ENCODE measurements at places on chromosomes 1 and 21. TPM values are rescaled to one million over a fixed set of nuclear protein-coding genes. Genes with fewer than 3 reads are reported as not detected.

Gene RSPO1
- not detected for total RNA-seq

Gene DTL
- 91.0 TPM for total RNA-seq

Gene CCDC185
- total RNA-seq: not detected

Gene CYP4B1
- not detected for total RNA-seq

Gene RGS13
- not detected for total RNA-seq

Gene GBP2
- total RNA-seq: 225 TPM

Gene HMGCS2
- not detected for total RNA-seq

Gene POU3F1
- 1.5 TPM for total RNA-seq

Gene ROR1
- total RNA-seq: not detected

Gene PRAMEF1
- not detected for total RNA-seq

Gene KIF14
- total RNA-seq: 11.5 TPM

DNA sequence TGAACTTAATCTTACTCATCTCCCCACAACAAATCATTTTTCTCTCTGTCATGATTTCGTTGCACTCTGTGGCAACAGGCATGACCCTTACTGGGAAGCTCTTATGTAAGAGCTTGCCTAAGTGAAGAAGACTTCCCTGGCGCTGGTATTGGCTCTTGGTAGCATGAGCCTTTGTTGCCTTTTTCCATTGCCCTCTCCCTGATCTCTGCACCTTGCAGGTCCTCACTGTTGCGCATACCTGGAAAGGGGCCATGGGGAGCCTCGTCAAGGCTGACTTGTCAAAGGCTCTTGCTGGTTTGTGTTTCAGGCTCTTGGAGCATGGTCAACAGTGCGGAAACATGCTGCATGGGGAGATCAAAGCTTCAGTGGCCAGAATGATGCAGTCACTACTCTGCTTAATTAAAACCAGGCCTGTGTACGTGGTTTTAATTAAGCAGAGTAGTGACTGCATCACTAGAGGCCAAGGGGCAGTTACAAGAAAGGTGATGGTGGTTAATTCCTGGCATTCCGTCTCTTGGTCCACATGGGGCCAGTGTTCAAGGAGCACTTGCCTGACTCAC is 141.3 kb downstream of the SPATA46 start:
- H3K36me3 ChIP-seq: no peaks in the 10 kb centered on the region
- no peaks in the 10 kb centered on the region for H3K4me1 ChIP-seq
- no peak overlapping the region for H3K27ac ChIP-seq
- no peak for DNase-seq
- H3K27me3 ChIP-seq: peaks cover 10% of the 10 kb centered on the region

DNA sequence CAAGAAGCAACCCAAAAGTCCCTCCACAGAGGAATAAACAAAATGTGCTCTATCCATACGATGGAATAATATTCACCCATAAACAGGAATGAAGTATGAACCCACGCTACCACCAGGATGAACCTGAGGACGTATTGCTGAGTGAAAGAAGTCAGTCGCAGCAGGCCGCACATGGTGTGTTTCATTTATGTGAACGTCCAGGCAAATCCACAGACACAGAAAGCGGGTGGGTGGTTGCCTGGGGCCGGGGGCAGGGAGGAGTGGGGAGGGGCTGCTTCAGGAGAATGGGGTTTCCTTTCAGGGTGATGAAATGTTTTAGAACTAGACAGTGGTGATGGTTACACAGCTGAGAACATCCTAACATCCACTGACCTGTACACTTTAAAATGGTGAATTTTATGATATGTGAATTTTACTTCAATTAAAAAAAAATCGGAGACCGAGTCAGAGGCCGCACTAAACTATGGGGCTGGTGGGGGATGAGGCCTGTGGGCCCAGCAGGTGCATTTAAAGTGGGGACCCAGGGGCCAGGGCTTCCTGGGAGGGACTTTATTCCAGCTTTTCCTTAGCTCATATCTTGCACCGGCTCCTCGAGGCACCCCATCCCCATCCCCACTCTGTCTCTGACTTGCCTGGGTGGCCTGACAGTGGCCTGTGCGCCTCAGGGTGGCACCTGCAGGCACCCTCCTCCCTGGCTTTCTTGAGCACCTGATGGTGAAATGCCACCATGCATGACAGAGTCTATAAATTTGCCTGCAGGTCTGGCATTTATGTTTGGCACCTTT is 392.6 kb upstream of the VAMP3 start:
- peaks cover 8% of the 10 kb centered on the region for H3K27me3 ChIP-seq
- no peaks in the 10 kb centered on the region for H3K36me3 ChIP-seq
- H3K4me1 ChIP-seq: no peaks in the 10 kb centered on the region
- no peak for DNase-seq

DNA sequence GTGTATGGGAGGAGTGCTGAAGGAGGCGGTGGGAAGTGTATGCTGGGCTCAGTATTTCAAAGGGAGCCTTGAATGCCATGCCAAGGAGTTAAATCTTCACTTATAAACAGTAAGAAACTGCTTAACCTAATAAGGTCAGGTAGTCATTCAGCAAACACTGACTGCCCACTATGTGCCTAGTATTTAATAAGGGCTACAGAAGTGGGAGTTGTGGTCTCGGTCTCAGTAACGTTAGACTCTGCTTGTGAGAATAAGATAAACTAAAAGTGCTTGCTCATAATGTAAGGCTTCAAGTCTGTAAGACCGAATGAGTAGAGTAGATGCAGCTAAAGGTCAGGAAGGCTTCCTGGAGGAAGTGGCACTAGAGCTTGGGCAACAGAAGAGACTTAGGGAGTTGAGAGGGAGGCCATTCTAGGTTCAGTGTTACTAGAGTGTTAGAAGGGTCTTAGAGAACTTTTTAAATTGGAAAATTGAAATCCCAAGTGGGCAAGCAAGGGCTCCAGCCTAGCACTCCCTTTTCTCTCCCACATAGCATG is 6.0 kb downstream of the MARCKSL1 start:
- no peak overlapping the region for H3K27ac ChIP-seq
- H3K36me3 ChIP-seq: peaks cover 54% of the 10 kb centered on the region
- peaks cover 28% of the 10 kb centered on the region for H3K4me1 ChIP-seq
- DNase-seq: no peak
- H3K4me3 ChIP-seq: no peak overlapping the region

- DNase-seq: no peak
- H3K27me3 ChIP-seq: no peaks in the 10 kb centered on the region
- H3K4me1 ChIP-seq: no peaks in the 10 kb centered on the region
- no peak overlapping the region for H3K4me3 ChIP-seq
- H3K27ac ChIP-seq: no peak overlapping the region
Measured at GRCh38 chr1:83574791-83575190, 424.1 kb downstream of the TTLL7 start.

- H3K4me1 ChIP-seq: no peaks in the 10 kb centered on the region
- no peak for DNase-seq
- H3K4me3 ChIP-seq: no peak overlapping the region
- H3K36me3 ChIP-seq: no peaks in the 10 kb centered on the region
Measured at GRCh38 chr1:183363972-183364371, 54.2 kb downstream of the NMNAT2 start.

GRCh38 chr1:244962130-244962529 is 97.8 kb upstream of the HNRNPU start:
- H3K27ac ChIP-seq: no peak overlapping the region
- peaks cover 17% of the 10 kb centered on the region for H3K4me1 ChIP-seq
- H3K4me3 ChIP-seq: no peak overlapping the region
- no peak for DNase-seq

DNA sequence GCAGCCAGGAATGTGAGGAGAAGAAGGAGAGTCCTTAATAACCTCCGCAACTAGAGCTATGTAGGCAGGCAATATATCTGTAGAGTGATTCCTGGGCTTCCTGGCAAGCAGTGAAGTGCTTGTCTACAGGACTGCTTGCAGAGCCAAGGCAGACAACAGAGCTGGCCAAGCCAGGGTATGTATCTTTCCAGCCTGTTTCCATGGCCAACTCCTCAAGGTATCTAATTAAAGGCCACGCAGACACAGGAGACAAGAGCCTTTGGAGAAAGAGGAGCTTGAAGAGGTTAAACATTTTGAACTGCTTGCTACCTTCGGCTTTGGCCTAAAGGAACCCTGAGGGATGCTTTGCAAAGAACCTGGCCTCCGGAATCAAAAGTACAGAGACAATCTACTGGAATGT is 137.4 kb downstream of the PIGK start:
- H3K4me1 ChIP-seq: no peaks in the 10 kb centered on the region
- H3K27me3 ChIP-seq: peaks cover 4% of the 10 kb centered on the region
- no peaks in the 10 kb centered on the region for H3K36me3 ChIP-seq
- no peak overlapping the region for H3K27ac ChIP-seq
- DNase-seq: no peak
- H3K4me3 ChIP-seq: no peak overlapping the region

DNA sequence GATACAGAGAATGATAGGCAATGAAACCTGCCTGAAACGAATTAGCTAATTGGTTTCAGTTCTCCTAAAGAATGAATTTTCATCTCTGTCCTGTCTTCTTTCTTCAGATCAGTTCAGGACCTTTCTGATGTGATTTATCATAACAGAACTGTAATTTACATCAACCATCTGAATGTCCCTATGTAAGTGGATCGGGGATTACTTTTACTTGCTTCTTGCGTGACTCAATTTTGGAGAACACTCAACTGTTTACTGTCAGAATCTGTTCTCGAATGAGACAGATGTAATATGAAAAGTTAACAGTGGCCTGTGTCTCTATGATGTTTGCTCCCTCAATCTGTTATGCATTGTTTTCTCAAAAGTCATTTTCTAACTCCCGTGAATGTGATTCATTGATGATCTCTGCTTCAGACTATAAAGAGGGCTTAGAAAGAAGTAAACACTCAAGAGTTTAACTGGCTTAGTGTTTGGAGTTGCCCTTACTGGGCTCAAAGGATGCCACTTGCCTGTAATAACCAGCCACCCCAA is 111.0 kb downstream of the GABPA start:
- H3K27me3 ChIP-seq: peaks cover 2% of the 10 kb centered on the region
- no peak for DNase-seq
- no peak overlapping the region for H3K27ac ChIP-seq
- H3K4me1 ChIP-seq: no peaks in the 10 kb centered on the region

DNA sequence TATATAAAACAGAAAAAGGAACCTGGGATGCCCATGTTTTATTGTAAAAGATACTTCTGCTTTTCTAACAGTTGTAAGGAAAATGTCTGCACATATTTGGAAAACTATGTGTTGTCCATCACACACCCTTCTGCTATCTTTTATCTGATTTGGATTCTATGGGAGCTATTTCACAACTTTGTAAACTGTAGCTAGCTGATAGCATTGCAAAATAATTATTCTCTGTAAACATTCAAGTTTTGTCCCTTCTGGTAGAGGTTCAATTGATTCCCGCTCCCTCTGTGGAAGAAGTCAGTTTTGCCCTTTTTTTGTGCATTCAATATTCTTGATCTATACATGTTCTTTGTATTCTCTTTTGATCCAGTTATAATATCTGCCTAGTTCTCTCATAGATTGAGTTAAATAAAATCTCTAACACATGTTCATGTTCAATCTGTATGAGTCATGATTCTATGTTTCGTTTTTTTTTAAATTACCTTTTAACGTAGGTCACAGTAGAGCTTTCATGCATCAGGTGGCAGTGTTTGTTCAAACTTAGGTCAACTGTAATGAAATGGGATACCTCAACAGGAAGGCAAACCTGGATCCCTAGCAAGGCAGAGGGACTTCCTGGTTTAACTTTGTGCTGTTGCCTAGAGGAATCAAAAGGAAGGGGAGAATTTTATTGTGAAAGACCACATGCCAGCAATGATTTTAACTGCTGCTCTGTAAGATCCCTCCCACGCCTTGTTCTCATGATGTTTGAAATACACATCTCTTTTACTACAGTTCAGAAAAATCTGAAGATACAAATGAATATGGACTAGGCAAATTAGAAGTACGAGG is 26.0 kb upstream of the BCL9 start:
- H3K4me3 ChIP-seq: no peak overlapping the region
- H3K27me3 ChIP-seq: peaks cover 11% of the 10 kb centered on the region
- no peak overlapping the region for H3K27ac ChIP-seq
- no peak for DNase-seq
- no peaks in the 10 kb centered on the region for H3K36me3 ChIP-seq

DNA sequence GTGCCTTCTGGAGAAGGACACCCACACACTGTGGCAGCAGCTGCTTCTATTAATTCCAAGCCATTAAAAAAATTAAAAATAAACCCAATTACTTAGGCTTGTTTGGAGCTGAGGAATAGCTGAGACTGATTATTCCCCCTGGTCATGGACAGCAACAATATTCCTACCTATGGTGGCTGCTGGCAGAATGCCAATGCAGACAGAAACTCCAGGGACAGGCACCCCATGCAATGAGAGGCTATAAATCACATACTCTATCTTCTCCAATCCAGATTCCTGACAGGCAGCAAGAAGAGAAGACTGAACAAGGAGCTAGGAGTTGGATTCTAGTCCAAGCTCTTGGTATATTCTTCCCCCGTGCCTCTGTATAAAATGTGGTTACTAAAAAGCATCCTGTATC is 275.4 kb upstream of the BEND5 start:
- no peak overlapping the region for H3K4me3 ChIP-seq
- H3K27me3 ChIP-seq: no peaks in the 10 kb centered on the region
- H3K36me3 ChIP-seq: no peaks in the 10 kb centered on the region
- H3K27ac ChIP-seq: no peak overlapping the region
- no peaks in the 10 kb centered on the region for H3K4me1 ChIP-seq

GRCh38 chr1:211648336-211648735 is 27.1 kb downstream of the NEK2 start:
- no peak overlapping the region for H3K4me3 ChIP-seq
- peaks cover 11% of the 10 kb centered on the region for H3K27me3 ChIP-seq
- H3K4me1 ChIP-seq: no peaks in the 10 kb centered on the region
- no peak for DNase-seq
- no peak overlapping the region for H3K27ac ChIP-seq

- DNase-seq: no peak
- H3K4me3 ChIP-seq: no peak overlapping the region
- H3K36me3 ChIP-seq: peaks cover 25% of the 10 kb centered on the region
Measured at GRCh38 chr1:205595435-205595834, 36.4 kb downstream of the ELK4 start.

Data from activated T-helper 1 cell treated with anti-CD3 and anti-CD28 coated beads, Interleukin-12 subunit alpha, Interleukin-12 subunit beta, Interleukin-2, Interleukin-4 antibody, amounts not matched to agents 30 ng/mL and 10 ng/mL and 1 ng/mL, durations not matched to agents 14 hours and 24 hours and 36 hours (primary cell).